A549 treated with DMSO at 1 μM for 4 hours (cell line): ENCODE measurements at places on chromosomes 6 and 20. TPM values are rescaled to one million over a fixed set of nuclear protein-coding genes. Genes with fewer than 3 reads are reported as not detected.

The PROKR2 gene
- not detected in 5 replicates for total RNA-seq

The SLC22A16 gene
- not detected in 5 replicates for total RNA-seq

The LINC00237 gene
- not detected in 5 replicates for total RNA-seq

The MAP7 gene
- 29.3 to 44.5 TPM (median 38.0 TPM) in 5 replicates for total RNA-seq
